ENCODE measurements at places on chromosomes 3 and 15.
A peak's percentile ranks its signal among the peaks of the same experiment; 100 is the strongest.

DNA sequence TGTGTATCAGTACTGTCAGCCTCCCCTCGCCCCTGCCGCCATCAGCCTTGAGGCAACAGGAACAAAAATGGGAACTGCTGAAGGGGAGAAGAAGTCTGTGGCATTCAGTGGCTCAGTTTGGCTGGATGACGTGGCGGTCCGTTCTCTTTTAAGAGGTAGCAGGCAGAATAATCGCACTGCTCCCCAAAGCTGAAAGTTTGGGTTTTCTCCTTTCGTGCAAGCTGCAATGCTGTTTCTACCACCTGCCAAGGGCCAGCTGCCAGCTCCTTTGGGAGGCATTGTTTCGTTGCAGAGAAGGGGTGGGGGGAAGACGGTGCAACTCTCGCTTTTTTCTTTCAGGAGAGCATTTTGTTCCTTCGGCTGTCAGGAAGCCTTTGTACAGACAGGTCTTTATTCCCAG is 369.6 kb upstream of the RORA start:
- DNase-seq, result no peak

GRCh38 chr3:74808506-74809275 is 194.2 kb upstream of the CNTN3 start:
- no peak for DNase-seq

GRCh38 chr3:142053244-142053643 is 96.1 kb downstream of the TFDP2 start:
- no peak for DNase-seq

- no peak for DNase-seq
Measured at GRCh38 chr3:61545716-61546115, 15.7 kb upstream of the PTPRG start.

- no peak for DNase-seq
Measured at GRCh38 chr3:188913084-188913483, 258.7 kb upstream of the TPRG1 start.

GRCh38 chr15:84969257-84969656 is 12.4 kb upstream of the PDE8A start:
- DNase-seq, result no peak

DNA sequence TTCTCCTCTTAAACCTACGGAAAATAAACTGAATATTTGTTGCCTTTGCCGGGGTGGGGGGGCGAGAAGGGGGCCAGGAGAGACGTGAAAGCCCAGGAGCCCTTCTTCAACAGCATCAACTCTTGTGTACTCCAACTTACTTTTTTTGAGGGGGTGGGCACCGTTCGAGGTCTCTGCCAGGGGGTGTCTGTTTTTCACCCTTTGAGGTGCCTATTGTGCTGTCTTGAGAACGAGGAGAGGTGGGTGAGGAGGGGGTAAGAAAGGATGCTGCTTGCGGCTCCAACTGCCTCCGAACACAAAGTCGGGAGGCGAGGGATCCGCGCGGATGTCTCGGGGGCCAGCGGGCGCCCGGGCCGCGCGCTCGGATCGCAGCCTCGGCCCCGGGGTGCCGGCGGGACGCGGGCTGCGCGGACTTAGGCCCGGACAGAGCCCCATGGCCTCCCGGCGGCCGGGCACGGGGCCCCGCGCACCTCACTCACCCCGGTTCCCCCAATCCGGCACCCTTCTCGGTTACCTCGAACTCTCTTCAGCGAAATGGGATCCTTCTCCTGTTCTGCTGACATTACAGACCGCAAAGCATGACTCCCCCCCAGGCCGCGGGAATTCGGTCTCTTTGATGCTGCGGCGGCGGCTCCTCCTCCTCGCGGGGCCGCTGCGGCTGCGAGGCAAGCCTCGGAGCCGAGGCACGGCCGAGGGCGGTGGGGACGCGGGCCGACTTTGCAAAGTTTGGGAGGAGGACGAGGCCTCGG is 650 bp downstream of the PYGO1 start:
- peak; percentile 57 for DNase-seq

Data from fibroblast of upper back skin (primary cell).